ENCODE measurements at places on chromosomes 13 and 19.

- DNase-seq = no peak
Observed at GRCh38 chr19:56995303-56995702, 124.5 kb upstream of the USP29 start.

DNA sequence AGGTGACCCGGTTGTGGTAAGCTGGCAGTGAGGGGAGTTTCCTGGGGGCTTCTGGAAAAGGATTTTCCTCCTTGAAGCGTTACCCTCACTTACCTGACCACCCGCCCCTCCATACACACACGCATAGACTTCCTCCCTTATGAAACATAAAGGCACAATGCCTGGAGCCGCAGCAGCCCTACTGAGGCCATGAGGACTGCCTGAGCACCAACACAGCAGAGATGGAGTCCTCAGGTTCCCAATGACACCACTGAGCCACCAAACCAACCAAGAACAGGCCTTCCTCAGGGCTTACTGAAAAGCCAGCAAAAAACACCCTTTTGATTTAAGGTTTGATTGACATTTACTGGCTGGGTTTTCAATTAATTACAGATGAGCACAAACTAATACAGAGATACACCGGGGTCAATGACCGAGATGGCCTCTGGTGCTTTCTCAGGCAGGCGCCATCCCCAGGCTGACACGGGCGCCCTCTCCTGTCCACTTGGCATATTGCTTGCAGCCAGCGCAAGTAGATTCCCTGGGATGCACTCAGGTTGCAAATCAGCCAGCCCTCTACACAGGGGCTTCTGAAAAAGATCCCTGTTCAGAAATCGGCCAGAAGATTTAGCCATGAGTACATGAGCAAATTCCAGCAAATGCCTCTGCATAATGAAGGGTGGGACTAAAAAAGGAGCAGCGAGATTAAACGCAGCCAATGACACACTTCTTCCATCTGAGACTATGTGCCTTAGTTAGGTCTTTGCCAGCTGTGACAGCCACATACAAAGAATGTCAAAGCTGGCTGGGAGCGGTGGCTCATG is 14.8 kb downstream of the OPA3 start:
- DNase-seq = no peak

- DNase-seq = no peak
Observed at GRCh38 chr19:46762245-46762890, 16.1 kb upstream of the STRN4 start.

DNA sequence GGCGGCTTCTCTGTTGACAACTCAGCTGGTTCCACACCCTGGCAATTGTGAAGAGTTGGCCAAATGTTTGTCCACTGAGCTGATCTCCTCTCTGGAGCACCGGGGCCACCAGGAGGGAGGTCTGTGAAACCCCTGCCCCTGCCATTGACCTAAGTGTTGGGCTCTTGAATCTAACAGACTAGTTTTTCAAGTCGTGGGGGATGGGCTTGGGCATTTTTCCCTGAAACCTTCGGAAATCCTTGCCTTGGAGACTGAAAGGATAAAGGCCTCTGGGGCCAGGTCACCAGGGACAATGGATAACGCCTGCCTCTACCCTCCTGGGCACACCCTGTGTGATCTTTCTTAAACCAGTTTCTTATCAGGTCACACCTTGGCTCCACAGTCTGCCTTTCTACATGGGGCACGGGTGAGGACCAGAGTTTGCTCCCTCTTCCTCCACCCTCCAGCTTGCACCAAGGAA is 881 bp downstream of the GEMIN7 start:
- no peak for DNase-seq

- DNase-seq = no peak
Observed at GRCh38 chr13:22161871-22162270, 491.0 kb downstream of the FGF9 start.

DNA sequence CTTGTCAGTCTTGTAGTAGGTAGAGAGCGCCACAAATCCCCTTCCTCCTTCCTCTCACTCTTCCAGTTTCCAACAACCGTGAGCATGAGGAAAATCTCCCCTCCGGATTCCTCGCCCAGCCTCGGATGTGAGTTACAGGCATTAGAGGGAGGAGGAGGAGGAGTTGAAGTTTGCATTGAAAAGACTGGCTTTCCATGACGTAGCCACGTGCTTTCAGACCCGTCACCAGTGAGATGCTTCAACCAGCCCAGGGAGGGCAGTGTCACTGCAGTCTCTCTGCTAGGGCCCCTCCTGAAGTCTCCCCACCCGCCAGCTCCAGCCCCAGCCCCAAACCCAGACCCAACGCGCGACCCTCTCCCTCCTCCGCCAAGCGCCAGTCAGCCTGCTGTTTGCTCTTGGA is 442 bp upstream of the FGF14 start:
- no peak for DNase-seq

- DNase-seq = no peak
Observed at GRCh38 chr19:17616686-17616960, 61.2 kb downstream of the COLGALT1 start.

DNA sequence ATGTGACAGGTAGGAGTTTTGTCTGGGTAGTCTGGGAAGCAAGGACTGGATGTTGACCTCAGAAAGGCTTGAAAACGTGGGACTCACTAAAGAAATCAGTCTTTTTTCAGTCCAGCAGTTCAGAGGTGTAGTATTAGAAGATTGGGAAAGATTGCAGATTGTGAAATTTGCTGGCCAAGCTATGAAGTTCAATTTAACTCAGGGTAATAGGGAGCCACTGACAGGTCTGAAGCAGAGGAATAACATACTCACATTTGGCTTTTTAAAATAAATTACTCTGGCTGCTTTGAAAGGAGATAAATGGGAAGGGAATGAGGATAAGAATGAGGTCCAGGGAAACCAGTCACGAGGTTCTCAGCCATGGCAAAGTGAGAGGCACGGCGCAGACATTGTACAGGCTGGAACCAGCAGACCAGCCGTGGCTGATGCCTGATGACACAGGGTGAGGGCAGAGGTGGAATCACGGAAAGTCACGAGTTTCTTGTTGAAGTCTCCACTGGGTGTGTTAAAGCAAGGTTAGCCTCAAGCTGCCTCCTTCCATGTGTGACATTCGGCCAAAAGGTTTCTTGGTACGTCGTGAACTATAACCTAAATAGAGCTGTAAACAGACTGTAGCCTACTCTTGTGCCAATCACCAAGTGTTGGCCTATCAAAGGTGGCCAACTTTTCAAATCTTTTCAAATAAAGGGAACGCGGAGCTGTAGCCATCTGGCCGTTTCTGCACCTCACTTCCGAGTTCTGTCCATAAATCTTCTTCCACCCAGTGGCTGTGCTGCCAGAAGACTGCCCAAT is 377.6 kb downstream of the IRS2 start:
- no peak for DNase-seq

GRCh38 chr19:40640744-40641143 is 39.6 kb downstream of the LTBP4 start:
- no peak for DNase-seq

DNA sequence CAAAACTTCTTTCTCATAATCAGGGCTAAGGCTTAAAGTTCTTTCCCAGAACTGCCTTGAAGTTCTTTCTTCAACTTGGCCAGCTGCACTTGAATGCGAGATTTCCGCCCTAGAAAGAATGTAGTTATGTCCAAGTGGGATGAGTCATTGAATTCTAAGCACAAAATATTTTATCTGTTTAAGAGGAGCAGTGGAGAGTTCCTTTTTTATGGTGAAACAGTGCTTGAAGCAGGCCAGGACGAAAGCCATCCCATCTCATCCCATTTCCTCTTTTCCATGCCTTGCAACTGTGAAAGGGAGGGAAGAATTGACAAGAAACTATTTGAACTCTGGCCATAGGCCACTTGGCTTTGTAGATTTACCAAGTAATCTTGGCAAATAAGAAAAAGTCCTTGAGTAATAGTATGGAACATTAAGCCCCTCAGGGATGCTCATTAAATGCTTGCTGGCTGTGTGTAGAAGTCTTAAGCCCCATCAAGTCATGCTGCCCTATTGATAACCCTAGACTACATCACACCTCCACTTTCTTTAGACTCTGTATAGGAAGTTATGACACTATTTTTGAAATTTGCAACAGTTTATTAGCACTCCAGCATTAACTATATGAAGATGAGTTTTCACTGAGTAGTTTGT is 174.5 kb downstream of the KCTD12 start:
- no peak for DNase-seq

DNA sequence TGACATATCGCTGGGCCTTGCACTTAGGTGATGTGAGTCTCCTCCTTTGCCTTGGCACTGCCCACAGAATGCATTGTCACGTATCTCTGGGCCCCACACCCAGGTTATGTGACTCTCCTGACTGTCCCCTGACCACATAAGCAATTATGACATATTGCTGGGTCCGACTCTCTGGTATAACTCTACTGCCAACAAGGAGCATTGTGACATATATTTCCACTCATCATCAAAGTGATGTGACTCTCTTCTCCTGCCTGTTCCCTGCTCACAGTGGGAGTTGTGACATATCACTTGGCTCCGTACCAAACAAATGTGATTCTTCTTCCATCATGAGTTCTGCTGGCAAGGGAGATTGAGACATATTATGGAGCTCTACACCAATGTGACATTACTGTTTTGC is 15.4 kb upstream of the ZNF681 start:
- no peak for DNase-seq

DNA sequence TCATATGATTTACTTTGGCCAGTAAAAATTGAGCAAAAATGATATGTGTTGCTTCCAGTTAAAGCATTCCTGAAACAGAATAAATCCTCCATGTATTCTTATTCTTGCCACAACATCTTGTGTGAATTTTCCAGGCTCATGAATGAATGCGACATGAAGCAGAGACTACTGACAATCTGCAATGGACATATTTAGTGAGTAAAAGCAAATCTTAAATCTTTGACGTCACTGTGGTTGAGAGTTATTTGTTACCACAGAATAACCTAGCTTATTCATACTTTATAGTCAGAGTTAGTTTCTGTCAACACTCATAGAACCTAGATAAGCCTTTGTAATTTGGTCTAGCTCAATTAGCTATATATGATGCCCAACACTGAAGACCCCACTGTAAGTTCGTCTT is 1443.1 kb downstream of the PCDH9 start:
- no peak for DNase-seq

GRCh38 chr13:23615395-23616081 is 45.3 kb downstream of the TNFRSF19 start:
- DNase-seq = no peak

- DNase-seq = no peak
Observed at GRCh38 chr19:4372165-4373012, 28.0 kb downstream of the SH3GL1 start.

DNA sequence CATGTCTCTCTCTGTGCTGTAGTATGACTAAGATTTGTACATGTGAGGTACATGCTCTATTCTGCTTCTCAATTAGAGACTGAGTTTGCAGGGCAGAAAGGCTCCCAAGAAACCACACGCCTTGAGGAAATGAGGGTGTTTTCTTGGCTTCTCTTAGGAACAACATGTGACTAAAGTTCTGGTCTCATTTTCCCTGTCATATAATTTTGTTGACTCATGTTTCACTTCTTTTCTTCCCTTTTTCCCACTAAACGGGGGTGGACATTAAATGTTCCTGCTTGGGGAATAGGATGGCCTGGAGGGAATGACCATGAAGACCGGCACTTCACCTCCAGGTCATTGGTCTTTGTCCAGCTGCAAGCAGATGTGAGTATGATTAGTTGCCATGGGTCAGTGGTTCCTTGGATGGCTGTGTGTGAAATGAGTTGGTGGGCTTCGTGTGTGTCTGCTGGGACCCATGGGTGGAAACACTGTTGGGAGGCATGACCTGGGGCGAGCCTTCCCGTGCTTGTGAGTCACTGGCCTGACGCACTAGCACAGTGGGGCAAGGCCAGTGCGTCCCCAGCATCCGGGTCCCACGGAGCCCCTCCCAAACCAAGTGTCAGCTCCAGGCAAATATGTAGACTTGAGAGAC is 56.6 kb downstream of the COL4A1 start:
- DNase-seq = no peak

GRCh38 chr13:112248406-112248760 is 127.8 kb upstream of the SPACA7 start:
- DNase-seq = no peak

DNA sequence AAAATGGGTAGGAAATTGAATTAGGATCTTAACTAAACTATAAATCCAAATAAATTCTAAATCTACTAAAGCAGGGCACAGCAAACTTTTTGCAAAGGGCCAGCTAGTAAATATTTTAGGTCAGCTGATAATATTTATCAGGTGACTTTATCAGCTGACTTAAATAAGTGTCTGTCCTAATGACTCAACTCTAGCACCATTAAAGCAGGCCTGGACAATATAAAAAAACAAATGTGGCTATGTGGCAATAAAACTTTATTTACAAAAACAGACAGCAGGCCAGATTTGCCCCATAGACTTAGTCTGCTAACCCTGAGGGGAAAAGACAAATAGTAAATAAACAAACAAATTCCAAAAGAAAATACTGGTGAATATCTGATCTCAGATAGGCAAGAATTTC is 27.7 kb upstream of the DOCK9 start:
- DNase-seq = no peak

GRCh38 chr19:46660008-46660517 is 919 bp downstream of the DACT3 start:
- DNase-seq = no peak

GRCh38 chr13:84649853-84650252 is 767.6 kb upstream of the SLITRK1 start:
- DNase-seq = no peak

DNA sequence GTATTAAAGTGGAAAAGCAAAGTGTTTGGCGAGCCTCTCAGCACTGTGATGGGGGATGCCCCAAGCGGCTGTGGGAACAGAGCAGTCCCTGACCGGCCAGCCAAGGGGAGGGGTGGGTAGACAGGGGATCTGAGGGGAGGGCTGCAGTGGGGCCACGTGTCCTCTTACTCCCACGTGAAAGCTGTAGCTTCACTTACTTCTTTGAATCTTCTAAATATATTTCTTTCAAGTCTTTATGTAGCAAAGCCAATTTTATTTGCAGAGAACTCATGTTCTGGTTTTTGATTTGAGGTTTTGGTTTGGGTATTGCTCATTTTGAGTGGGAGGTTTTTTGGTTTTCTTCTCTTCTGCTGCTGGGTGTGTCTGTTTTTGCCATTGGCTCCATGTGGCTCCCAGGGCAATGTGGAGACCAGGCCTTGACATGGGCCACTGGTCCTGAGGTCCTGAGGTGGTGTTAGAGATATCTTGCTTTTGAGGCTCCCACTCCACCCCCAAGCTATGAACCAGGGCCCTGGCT is 17.7 kb upstream of the OVOL3 start:
- no peak for DNase-seq

GRCh38 chr13:29486551-29486950 is 108.9 kb downstream of the SLC7A1 start:
- DNase-seq = no peak
